Epithelial cell of esophagus (primary cell): ENCODE measurements at places on chromosomes 1 and 21.
A peak's percentile ranks its signal among the peaks of the same experiment; 100 is the strongest.

- DNase-seq: no peak
Observed at GRCh38 chr1:213615226-213615916, 372.4 kb upstream of the PROX1 start.

DNA sequence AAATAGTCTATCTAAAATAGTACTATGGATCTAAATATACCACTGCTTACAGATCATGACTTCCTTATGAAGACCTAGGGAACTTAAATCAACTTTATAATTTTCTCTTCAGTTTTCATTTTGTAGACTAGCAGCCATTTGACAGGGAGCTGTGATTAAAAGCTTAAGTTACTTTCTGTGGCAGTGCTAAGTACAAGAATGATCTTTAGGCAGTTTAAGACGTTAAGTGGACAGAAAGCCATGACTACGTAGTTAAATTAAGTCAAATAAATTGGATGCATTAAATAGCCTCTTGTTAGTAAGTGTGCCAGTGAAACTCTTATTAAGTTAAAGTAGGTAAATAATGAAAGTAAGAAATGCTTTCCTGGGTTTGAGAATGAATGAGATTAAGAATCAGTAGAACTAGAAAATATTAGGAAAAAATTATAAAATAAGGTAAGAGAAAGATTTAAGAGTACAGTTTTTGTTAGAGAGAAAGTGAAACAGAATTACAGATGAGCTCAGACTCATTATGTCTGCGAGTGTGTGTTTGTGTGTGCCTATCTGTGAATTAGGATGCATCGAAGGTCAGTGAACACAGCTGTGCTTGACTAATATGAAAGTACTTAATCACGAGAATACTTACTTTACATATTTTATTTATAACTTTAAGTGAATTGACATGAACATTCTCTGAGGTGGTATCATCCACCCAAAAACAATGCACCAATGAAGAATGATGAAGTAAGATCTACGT, 336.9 kb downstream of the KCNT2 start:
- no peak for DNase-seq

GRCh38 chr1:74534241-74534640, 21.8 kb upstream of the LRRC53 start:
- no peak for DNase-seq

DNA sequence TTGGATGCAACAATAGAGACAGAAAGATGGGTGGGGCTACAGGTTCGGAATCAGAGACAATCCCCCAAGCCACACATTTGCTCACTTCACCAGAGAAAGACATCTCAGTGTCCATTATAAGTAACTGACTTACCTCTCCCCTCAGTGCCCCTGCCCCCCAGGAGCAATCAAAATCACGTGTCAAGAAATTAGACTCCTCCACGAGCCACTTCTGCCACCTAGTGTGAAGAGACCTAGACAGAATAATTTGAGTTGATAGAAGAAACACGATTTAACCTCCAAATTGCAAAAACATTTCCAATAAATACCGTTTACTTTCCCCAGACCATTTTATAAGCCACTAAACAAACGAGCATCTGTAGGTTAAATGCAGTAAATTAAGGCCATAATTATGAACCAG, 123.2 kb downstream of the SLC30A10 start:
- no peak for DNase-seq

DNA sequence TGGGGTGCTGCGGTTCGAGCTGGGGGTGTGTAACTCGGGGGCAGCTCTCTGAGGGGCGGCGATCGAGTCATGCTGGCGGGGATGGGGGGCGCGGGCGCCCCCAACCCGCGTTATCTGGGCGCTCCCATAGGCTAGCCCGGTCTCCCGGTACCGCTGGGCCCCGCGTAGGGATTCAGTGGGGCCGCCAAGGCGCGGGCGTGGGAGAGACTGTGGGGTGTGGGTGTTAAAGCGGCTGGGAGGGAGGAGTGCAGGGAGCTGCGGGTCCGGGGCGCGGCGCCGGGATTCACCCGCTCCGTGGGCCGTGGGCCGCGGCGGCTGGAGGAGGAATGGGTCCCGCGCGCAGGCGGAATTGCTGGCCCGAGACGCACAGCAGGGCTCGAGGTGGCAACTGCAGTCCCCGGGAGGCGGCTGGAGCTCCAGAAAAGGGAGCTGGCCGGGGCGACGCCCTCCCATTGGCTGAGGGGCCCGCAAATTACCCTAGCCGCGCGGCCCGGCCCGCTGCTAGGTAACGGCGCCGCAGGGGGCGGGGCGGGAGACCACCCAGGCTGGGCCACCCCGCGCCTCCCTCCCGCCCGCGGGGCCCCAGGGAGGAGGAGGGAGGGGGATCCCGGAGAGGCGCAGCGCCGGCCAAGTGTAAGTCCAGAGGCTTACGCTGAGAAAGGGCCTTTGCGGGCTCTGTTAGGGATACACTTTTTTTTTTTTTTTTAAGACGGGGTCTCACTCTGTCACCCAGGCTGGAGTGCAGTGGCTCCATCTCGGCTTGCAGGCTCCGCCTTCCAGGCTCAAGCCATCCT, at the start of gene PTCH2:
Gene PTCH2, minus strand, starts transcription at position 392 of the 794 bp plus-strand sequence. Its CDS starts 321 bp downstream, at position 71.
- DNase-seq: peak; percentile 39

DNA sequence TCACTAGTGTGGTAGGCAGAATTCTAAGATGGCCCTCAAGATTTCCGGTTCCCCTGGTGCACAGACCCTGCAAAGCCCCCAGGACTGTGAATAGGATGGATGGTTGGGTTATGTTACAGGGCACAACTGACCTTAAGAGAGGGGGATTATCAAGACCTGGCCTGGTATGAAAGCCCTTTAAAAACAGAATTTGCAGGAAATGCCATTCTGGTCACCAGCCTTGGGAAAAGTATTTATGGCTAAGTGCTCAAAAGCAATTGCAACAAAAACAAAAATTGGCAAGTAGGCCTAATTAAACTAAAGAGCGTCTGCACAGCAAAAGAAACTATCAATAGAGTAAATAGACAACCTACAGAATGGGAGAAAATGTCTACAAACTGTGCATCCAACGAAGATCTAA, 144.7 kb upstream of the EDN2 start:
- no peak for DNase-seq

GRCh38 chr1:230005040-230005439, 62.0 kb upstream of the GALNT2 start:
- no peak for DNase-seq
